H1 (cell line): ENCODE measurements at places on chromosomes 2 and 18. TPM values are rescaled to one million over a fixed set of nuclear protein-coding genes. Genes with fewer than 3 reads are reported as not detected.

The STARD6 gene
- not detected in 2 replicates for total RNA-seq

The FAM168B gene
- total RNA-seq: 58.1 and 61.9 TPM in 2 replicates

The CCDC121 gene
- total RNA-seq: 1.5 and 2.0 TPM in 2 replicates

The MYOM1 gene
- total RNA-seq: 0.32 and 0.78 TPM in 2 replicates

The C1QL2 gene
- total RNA-seq: 0.88 and 1.1 TPM in 2 replicates

The CYP26B1 gene
- 0.36 and 0.69 TPM in 2 replicates for total RNA-seq

The KCNK3 gene
- 0.11 and 0.30 TPM in 2 replicates for total RNA-seq

The IL36B gene
- total RNA-seq: not detected in 2 replicates

The LYG2 gene
- total RNA-seq: not detected in 2 replicates

The NCKAP5 gene
- total RNA-seq: 0.46 and 0.86 TPM in 2 replicates

The IL36RN gene
- not detected in 2 replicates for total RNA-seq

The CPLX4 gene
- total RNA-seq: not detected in 2 replicates

The COA5 gene
- total RNA-seq: 22.1 and 24.7 TPM in 2 replicates

The PREB gene
- total RNA-seq: 51.2 and 54.1 TPM in 2 replicates

The C2orf76 gene
- 5.0 and 6.2 TPM in 2 replicates for total RNA-seq

The CCDC88A gene
- total RNA-seq: 91.4 and 98.0 TPM in 2 replicates

The NAT8 gene
- total RNA-seq: not detected in 2 replicates

The TXNDC2 gene
- 0.09 TPM in 1 of 2 replicates, not detected in the other for total RNA-seq

The CNTNAP5 gene
- total RNA-seq: 0.17 and 0.76 TPM in 2 replicates
